ENCODE measurements at places on chromosomes 1 and 21.

DNA sequence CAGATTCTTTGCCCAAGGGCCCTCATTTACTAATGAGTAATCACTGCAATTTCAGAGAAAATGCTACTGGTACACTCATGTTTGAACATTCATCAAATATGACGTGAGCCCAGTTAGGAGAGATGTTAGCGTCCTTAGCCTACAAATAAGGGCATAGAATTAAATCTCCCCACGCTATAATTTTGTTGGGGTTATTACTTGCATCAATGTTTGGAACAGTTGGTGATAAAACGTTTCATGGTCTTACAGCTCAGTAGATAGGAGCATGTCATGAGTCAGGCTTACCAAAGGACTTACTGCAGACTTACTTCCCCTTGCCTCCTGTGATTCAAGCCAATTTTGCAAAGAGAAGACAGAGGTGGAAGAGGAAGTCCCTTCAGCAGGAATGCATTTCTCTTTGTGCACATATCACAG, 304.0 kb downstream of the KIF26B start:
- DNase-seq: no peak

DNA sequence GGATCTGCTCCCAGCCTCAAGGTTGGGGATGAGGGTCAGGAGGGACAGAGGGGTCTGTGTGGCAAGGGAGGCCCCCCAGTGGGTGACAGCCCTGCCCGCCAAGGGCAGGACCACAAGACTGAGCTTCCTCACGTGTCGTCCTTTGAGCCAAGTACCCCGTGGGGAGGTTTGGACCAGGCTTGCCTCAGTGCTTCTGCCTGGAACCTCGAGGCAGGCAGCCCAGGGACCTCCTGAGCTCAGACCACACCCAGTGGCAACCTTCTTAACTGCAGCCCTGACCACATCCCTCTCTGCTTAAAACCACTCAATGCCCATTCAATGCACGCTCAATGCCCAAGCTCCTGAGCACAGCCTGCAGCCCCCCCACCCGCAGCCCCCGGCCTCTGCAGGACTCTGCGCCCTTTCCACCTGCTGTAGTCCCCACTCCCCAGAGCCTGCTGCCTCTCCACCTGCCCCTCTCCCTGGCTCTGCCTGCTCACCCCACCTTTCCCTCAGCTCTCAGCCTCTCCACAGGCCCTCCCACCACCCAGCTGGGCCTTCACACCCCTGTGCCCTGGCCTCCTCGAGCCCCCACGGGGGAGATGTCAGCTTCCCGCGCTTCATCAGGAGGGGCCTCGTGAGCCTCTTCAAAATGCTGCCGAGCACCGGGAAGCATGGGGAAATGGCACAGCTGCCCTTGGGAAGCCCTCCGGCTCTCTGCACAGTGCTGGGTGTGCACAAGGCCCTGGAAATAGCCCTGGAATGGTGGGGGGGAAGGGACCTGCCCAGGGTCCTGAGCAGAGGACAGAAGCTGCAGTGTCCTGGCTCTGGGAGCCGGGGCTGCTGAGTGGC, 129.3 kb upstream of the VAMP3 start:
- no peak for DNase-seq

DNA sequence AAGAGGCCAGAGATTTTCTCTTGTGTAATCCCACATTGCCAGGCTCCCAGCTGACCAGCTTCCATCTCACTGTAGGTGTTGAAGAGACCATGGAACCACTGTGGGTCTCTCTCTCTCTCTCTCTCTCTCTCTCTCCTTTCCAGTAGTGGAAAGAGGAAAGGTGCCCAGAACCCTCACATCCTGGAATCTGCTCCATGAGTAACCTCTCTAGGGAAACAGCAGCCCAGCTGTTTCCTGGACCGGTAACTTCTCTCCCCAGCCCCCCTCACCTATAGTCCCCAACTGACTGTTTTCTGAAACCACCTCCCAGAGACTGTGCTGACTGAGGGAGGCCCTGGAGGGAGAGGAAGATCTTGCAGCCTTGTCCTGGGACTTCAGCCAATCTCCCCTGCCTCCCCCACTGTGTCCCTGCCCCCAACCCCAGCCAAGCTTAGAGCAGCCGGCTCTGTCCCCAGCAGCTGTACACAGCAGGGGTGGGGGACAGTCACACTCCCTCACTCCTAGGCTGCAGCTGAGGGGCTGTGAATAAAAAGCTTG, 20.6 kb upstream of the SLC45A3 start:
- DNase-seq: no peak

GRCh38 chr1:68620571-68620970, 123.7 kb upstream of the DEPDC1 start:
- DNase-seq: no peak

DNA sequence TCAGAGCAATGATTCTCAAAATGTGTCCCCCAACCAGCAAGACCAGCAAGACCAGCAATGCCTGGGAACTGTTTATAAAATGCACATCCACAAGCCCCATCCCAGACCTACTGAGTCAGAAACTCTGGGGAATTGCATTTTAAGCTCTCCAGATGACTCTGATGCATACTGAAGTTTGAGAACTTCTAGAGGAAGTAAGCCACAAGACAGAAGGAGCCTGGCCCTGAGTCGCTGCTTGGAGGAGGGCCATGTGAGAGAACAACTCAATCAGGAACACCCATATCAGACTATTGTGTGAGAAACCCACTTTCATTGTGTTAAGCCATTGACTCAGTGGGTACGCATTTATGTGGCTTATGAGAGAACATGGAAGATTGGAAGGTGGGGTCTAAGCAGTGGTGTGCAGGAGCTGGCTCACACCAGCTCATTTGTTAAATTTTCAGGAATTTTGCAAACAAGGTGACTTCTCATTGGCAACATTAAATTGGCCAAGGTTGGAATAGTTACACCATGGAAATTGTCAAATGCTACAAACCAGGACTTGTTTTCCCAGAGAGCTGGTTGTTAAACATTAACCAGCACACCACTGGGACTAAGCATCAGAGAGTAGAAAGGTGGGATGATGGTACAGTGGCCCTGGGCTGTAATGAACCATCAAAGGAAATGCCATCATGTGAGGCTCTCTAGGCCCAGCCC, 38.9 kb downstream of the ATP1A1 start:
- no peak for DNase-seq

DNA sequence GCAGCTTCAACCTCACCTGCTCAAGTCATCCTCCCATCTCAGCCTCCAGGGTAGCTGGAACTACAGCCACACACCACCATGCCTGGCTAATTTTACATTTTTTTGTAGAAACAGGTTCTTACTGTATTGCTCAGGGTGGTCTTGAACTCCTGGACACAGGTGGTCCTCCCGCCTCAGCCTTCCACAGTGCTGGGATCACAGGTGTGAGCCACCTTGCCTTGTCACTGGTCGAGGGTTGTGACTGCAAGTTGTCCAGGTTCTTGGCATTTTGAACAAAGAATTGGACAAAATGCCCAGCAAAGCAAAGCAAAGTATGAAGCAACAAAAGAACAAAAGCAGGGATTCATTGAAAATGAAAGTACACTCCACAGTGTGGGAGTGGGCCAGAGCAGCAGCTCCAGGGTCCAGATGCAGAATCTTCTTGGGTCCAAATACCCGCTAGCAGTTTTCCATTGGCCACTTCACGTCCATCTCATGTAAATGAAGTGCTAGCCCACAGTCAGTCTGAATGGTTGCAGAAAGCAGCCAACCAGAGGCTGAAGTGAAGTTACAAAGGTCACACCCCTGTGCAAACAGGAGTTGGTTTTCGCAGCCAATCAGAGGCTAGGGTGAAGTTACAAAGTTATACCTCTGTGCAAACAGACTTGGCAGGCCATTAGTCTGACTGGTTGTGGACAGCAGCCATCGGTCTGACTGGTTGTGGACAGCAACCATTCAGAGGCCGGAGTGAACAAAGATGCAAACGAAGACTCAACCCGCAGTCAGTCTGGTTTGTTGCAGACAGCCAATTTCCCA, 109.5 kb upstream of the KIF26B start:
- no peak for DNase-seq

- no peak for DNase-seq
These were observed 78.5 kb downstream of the ARHGEF10L start for GRCh38 chr1:17617787-17618557.

DNA sequence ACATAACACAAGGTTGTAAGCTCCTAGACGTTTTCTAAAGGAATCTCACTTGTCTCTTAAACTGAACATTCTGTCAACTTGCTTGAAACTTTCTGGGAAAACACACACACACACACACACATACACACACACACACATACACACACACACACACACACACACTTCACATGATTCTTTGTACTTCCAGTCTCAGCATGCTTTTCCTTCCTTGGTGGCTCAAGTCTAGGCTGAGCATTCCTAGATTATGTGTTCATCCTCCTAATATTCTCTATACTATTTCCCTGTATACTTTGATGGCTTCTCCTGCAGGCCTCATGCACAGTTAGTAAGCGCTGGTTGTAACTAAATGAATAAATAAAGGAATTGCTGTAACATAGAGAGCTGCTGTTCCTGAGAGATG, 372.1 kb downstream of the PTPRC start:
- DNase-seq: no peak

DNA sequence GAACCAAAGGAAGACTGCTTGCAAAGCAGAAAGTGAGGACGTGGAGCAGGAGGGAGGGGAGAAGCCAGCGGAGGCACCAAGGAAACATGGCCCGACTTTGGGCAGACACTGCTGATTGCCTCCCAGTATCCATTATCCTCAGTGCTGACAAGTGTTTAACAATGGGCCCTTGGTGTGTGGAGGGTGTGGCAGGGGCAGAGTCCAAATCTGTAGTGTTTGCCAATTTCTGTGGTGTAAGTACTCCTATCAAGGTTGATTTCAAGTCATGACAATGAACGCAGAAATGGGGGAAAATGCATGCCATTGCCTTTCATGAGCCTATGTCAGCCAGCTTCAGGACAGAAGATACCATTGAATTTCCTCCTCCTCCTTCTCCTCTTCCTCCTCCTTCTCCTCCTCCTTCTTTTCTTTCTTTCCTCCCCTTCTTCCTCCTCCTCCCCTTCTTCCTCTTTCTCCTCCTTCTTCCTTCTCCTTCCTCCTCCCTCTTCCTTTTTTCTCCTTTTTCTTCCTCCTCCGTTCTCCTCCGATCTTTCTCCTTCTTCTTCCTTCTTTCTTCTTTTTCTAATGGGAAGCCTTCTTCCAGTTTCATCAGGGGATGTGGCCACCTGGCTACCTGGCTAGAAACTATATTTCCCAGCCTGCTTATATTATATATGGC, 10.3 kb upstream of the PHC2 start:
- DNase-seq: no peak

- DNase-seq: no peak
These were observed 409.4 kb upstream of the DAB1 start for GRCh38 chr1:57833296-57833695.

DNA sequence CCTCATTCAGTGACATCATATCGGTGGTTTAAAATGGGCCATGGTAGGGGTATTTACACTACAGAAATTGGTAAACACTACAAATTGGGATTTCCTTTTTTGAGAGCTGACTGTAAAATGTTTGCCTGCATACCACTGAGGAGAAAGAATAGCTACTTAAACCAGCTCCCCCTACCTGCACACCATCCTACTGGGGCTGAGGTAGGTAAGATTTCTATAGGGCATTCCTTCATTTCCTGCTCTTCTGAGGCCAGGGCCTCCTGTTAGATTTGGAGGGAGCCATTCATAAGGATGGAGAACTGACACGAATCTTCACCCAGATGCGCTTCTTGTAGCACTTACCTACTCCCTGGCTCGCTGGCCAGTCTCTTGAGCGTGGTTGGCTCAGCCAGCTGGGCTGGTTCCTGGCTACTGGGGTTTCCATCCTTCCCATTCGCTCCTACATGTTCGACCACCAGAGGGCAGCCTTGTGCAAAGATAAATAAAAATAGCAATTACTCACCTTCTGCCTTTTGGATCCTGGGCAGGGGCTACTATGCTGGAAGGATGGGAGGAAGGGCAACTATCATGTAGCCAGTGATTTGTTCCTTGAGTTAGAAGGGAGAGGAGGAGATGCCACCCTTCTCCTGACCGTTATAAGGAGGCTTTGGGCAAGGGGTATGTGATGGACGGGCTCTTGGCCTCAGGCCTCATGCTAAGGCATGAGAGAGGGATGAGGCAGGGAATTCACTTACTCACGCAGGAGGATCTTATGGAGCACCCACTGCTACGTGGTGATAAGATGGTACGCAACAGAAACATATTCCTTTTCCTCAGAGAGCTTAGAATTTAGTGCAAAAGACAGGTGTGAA, 10.7 kb downstream of the OPTC start:
- DNase-seq: peak; percentile 70

DNA sequence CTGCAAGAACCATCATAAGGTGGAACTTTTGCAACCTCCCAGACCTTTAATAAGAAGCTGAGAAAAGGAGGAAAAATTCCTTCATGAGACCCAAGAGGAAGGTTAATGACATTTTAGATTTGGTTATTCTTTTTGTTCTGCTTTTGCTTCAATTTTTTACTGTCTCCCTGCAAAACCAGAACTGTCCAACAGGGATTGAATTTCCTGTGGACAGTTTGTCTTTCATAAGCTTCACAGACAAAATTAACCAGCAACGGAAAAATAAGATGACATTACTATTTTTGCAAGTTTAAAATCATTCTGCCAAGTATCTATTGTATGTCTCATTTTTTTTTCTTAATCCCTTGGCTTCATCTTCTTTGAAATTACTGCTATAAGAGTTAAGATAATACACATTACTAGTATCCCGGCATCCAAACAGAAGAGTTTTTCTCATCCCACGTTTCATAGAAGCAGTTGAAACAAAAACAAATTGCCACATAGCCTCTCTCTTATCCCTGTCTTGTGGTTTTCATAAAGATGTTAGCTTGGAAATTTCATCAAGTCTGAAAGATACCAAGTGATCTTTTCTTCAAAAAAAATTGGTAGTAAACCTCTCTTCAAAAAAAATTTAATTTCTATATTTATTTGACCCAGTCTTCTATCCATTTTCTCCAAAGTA, 465.3 kb upstream of the PTBP2 start:
- DNase-seq: no peak

DNA sequence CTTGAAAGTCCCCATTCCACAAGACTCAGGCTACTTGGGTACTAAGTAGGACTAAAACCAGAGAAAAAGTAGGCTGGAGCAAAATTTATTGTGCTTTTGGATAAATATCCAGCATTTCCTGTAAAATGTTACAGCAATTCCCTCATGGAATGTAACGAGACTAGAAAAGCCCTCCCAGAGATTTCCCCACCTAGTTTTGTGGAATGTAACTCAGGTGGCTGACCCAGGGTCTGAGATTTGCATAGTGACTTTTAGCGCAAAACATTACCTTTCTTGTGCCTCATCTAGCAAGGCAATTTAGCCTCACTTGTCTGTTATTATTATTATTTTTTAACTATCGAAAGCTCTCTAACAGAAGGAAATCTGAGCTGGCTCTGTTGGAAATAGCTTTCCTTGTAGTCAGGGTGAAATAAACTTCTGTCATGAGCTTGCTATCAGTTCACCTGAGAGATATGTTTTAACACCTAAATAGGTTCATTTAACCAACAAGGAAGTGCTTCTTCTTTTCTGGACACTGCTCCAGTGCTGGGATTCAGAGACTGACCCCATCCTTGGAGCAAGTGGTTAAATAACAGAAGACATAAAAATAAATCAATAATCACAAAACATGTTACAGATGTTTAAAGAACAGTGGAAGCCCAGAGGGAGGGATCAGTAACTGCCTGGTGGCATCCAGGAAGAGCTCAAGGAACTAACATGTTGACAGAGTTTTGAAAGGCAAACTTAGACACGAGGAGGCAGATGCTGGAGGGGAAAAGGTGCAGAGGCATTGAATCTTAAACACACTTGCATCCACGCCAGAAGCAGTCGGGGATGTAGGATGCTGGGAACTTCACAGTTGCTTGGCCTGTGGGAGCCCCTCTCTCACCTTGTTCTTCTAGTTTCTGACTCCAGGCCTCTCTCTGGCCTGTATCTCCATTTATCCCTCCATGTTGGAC, 68.3 kb upstream of the RHOU start:
- no peak for DNase-seq
